ENCODE measurements at places on chromosomes 11 and 22. TPM values are rescaled to one million over a fixed set of nuclear protein-coding genes. Genes with fewer than 3 reads are reported as not detected.

Gene MMP13
- not detected for total RNA-seq

GRCh38 chr22:49977578-49977977 is 17.0 kb downstream of the PIM3 start:
- no peak for DNase-seq

- DNase-seq, result no peak
Observed at GRCh38 chr11:2296913-2297622, 4.7 kb downstream of the C11orf21 start.

DNA sequence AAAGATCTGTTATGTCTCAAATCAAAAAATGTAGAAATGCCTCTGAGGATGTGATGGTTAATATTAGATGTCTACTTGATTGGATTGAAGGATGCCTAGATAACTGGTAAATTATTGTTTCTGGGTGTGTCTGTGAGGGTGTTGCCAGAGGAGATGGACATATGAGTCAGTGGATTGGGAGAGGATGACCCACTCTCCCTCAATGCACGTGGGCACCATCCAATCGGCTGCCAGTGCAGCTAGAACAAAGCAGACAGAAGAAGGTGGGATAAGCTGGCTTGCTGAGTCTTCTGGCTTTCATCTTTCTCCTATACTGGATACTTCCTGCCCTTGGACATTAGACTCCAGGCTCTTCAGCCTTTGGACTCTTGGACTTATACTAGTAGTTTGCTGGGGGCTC is 430.3 kb downstream of the SOX6 start:
- no peak for DNase-seq

Measured in OCI-LY7 (cell line).